ENCODE measurements at places on chromosomes 16 and 17.

DNA sequence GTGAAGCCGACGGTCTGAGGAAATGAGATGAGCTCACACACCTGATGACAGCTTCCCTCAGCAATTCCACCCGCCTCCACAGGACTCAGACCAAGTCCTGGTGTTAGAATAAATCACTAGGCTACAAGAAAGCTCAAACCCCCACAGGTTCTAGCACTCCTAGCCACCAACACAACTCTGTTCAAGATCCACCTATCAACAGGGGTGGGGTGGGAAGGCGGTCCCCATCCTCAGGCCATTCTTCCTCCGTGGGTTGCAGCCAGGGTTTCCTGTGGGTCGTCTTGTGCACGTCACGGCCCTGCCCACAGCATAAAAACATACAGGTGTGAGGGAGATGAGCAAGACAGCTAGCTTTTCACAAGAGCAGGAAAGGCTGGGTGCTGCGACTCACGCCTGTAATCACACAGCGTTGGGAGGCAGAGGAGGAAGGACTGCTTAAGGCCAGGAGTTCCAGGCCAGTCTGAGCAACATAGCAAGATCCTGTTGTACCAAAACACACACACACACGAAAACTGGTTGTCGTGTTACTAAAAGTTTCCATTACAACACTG, 81.1 kb downstream of the ANKRD11 start:
- no peak for DNase-seq

GRCh38 chr16:62213763-62214162, 177.5 kb upstream of the CDH8 start:
- no peak for DNase-seq

GRCh38 chr16:28000314-28001169, 63.0 kb downstream of the GSG1L start:
- no peak for DNase-seq

DNA sequence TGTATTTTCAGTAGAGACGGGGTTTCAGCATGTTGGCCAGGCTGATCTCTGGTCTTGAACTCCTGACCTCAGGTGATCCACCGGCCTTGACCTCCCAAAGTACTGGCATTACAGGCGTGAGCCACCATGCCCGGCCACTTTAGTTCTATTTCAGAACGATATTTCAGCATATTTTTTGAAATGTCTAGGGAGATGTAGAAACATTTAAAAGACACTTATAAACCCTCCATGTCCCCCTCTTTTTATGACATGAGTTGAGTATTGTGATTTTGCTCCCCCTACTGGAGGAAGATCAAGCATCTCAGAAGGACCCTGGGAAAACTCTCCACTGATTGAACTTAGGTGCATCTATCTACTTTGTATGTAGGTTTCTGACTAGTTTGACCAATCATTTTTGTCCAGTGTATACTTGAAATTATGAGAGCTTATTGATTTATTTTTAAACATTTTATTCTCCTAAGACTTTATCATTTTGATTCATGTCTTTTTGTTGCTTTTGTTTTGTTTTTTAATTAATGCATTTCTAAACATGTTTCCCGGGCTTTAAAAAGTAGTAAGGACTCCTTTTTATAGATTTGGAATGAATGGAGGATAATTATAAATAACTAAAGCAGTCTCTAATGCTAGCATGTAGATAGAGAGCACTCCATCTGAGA, 105.1 kb downstream of the CHD9 start:
- DNase-seq, result peak; percentile 71

DNA sequence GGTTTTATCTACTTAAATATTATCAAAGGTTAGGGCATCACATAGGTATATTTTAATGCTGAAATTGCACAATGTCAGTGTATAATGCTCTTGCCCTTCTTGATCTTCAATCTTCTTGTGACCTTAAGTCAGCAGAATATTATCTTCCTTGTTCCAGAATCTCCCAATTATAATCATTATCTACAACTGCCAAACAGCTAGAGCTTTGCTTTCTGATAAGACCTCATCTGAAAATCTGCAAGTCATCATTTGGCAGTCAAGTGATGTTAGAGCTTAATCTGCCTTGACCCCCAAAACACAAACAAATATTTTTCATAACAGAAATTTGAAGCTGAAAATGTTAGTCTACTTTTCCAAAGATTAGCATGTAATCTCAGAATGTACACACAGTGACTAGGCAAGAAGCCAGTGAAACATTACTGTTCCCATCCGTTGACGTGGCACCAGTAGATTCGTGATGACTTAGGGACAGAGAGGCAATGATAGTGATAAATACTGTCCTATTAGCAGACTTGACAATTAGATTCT, 19.8 kb downstream of the REXO5 start:
- DNase-seq, result no peak

GRCh38 chr17:15511142-15511541, 43.7 kb upstream of the CDRT4 start:
- no peak for DNase-seq

DNA sequence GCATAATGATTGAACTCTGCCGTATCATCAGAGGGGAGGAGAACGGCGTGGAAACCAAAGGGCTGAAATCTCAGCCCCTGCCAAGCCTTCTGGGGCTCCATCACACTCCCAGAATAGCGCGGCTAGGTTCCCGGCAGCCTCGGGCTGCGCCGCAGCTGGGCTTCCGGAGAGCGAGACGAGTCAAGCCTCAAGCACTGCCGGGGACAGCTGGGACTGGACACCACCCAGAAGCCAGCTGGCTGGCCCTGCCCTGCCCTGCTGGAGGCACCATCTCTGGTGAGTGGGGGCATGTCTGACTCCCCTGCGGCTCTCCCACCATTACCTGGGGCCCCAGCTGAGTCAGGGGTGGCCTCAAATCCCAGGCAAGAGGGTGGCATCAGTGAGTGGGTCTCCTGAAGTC, 7.2 kb upstream of the GPRC5C start:
- DNase-seq, result no peak

GRCh38 chr16:64292953-64293352, 828.9 kb downstream of the CDH11 start:
- no peak for DNase-seq

DNA sequence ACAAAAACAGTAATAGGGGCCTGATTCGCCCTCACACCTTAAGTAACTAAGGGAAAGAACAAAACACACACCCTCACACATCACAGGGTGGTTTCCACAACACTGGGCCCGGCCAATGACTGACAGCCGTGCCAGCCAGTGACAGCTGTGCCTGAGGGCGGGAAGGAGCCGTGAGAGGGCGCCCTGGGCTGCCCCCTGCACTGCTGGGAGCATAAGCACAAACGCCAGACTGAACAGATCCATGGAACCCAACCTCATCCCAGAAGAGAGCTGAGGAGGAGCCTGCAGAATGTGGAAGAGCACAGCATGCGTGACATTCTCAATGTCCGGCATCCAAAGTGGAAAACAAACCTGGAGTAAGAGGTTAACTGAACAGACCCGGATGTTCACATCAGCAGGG, 16.0 kb downstream of the CSNK1D start:
- DNase-seq, result peak; percentile 54

DNA sequence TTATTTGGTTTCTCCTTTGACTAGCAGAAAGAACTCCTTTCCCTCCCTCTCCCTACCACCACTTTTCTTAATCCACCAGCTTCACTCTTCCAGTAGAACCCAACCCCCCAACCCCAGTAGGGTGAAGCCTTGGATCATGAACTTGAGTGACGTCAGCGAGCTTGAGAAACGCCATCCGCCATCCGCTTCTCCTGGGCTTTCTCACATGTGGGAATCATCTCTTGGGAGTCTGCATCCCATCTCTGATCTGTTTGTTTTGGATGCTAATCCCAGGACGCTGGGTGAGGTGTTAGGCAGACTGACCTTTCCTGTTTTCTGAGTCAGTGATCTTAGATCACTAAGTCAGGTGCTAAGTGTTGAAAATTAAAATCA, 16.0 kb upstream of the SOX9 start:
- DNase-seq, result no peak

DNA sequence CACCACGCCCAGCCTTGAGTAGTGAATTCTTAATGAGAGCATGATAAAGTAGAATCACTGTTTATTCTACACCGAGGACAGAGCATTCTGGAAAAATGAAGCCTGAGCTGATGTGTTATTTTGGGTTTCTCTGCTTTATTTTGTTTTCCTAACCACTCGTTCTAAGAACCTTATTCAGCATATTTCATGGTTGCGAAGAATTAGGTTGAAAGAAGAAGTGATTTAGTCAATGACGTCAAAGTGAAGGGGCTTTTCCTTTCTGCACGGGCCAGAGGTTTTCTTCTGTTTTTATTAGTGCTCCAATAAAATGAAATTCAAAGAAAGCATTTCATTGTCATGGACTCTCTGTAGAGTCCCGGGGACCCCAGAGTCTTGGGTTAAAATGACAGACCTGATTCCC, 178.5 kb downstream of the MAF start:
- DNase-seq, result no peak

DNA sequence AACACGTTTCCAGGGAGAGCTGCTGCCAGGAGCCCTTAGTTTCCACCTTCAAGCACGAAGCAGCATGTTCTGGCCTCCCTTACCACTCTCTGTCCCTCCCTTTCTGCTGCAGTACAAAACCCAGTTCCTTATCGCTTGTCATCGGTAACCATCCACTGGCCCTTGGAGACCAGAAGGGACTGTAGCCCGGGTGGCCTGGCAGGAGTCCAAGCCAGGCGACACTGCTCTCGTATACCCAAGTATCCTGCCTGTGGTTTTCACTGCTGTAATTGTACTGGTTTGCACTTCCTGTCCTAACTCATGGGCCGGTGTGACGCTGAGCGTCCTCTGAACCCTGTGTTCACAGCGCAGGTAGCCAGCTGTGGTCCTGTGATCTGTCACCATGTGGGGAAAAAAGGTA, 81.1 kb downstream of the MAF start:
- peak; percentile 8 for DNase-seq

- peak; percentile 30 for DNase-seq
These were observed 16.4 kb upstream of the SMIM36 start for GRCh38 chr17:55527540-55528118.

GRCh38 chr16:3469736-3470135, 25.6 kb downstream of the C16orf90 start:
- DNase-seq, result no peak

- no peak for DNase-seq
These were observed 11.5 kb downstream of the SLX4 start for GRCh38 chr16:3599922-3600321.

- DNase-seq, result no peak
These were observed 61.7 kb upstream of the SMURF2 start for GRCh38 chr17:64723781-64724180.

- no peak for DNase-seq
These were observed 119.6 kb downstream of the CCDC182 start for GRCh38 chr17:57625511-57625910.

DNA sequence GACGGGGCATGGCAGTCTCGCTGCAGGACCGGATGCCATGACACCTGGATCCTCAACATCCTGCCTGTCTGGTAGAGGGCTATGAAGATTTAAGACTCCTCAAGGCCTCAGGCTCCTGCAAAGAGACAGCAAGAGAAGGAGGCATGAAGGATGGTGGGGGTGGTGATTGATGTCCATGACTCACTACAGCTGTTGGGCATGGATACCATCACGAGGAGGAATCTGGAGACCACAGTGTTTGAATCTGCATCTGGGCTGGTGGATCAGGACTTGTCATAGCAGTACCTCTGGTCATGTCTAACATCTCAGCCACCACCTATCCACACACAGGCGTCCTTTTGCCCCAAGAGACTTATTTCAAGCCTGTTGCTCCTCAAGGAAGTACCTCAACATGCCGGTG, 50.2 kb upstream of the WSCD1 start:
- DNase-seq, result no peak

GRCh38 chr17:57114085-57114673, 29.1 kb downstream of the AKAP1 start:
- DNase-seq, result no peak

GRCh38 chr17:7466639-7467341, 12.6 kb downstream of the ZBTB4 start:
- peak; percentile 44 for DNase-seq

GRCh38 chr17:4786516-4786915, 352 bp upstream of the VMO1 start:
- peak; percentile 50 for DNase-seq

GRCh38 chr16:15980329-15980728, 30.9 kb downstream of the ABCC1 start:
- DNase-seq, result no peak

DNA sequence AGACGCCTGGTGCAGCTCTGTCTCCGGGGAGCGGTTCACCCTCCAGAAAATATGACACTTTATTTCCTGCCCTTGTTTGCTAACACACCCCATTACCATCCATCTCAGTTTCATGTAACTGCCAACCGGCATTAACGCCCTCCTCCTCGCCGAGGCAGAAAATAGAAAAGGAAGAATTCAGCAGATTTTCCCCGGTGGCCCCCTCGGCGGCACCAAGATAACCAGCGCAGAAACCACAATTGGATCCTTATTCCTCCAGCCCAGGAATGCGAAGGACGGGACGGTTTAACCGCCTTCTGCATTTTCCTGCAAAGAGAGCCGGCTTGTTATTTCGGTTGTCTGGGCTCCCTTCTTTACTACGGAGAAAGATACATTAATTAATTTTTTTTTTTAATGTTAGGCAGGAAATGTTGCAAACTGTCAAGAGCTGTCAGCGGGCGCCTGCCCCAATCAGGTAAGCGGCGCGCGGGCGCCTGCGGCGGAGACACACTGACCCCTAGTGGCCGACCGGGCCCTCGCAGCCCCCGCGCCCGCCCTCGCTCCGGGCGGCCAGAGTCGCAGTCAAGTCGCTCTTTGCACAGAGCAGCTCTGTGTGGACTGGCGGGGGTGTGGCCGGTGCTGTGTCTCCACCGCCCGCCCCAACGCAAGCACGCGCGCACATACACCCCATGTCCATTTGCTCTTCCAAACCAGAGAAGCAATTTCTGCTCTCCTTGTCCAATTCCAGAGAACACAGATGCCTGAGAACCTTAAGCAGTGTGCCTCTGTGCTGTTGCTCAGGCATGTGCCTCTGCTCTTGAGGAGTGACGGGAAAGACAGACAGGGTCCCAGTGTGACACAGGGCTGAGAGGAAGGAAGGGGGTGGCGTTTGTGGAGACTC, 53.6 kb downstream of the C17orf67 start:
- DNase-seq, result peak; percentile 63

- no peak for DNase-seq
These were observed 46.4 kb upstream of the PIK3R6 start for GRCh38 chr17:8913879-8914278.

- no peak for DNase-seq
These were observed 27.5 kb downstream of the TEKT5 start for GRCh38 chr16:10667239-10667638.

Measured in cerebellar cortex (tissue), 1 donor.